ENCODE measurements at places on chromosomes 3 and 15.

DNA sequence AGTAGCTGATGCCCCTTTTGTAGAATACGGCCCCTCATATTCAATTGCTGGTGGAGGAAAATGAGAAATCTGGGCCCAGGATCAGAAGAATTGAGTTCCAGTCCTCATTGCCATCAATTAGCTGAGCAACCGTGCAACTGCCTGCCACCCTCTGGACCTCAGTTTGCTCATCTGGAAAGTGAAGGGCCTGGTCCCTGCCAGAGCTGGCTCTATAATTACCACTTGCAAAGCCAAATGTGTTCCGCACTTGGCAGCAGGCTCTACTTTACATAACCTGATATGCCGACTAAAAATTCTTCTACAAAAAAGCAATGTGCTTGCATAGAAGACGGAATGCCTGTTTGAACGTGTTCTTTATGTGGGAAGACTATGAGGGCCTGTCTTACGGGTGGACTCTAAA lies 8.6 kb upstream of the ITGB5 start:
- DNase-seq: peak; percentile 52

DNA sequence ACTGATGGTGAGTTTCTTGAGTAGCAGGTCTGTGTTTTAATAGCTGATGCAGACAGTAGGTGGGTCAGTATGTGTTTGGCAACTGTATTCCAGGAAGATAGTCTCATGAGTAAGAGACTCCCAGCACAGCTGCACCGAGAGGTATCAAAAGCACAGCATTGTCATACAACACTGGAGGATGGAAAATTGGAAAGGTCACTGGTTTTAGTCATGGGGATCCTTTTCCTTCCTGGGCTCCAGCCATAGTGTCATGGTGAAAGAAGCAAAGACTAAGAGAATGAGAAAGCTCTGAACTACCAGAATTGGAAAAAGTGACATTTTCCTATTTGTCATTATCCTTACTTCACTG lies 61.5 kb downstream of the P3H2 start:
- no peak for DNase-seq

- DNase-seq: no peak
These were observed 82.9 kb upstream of the THBS1 start for GRCh38 chr15:39497759-39498565.

GRCh38 chr15:48646331-48646730 lies 822 bp upstream of the FBN1 start:
- no peak for DNase-seq

GRCh38 chr3:135181408-135181807 lies 386.3 kb downstream of the EPHB1 start:
- DNase-seq: no peak

- no peak for DNase-seq
These were observed 20.0 kb upstream of the PIAS1 start for GRCh38 chr15:68034081-68034480.

- no peak for DNase-seq
These were observed 64.3 kb upstream of the MELTF start for GRCh38 chr3:197093871-197094270.

DNA sequence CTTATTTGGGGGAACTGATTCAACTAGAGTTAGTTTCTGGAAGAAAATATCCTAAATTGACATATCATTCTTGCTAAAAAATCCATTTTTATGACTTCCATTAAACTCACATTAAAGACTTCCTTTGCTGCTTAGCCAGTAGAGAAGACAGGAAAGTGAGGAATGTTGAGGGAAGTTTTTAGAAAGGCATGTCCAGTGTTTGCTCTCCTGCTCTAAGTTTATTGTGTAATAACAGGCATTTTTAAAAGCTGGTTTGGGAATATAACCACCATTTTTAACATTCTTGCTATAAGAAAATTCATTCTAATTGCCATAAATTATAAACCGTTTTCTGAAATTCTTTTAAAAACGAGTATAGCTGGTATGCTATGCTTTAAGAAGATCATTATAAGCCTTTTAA lies 428.0 kb downstream of the RAP2B start:
- no peak for DNase-seq

GRCh38 chr3:186109897-186110803 lies 1.3 kb upstream of the ETV5 start:
- peak; percentile 52 for DNase-seq
